ENCODE measurements at places on chromosomes 2 and 18. TPM values are rescaled to one million over a fixed set of nuclear protein-coding genes. Genes with fewer than 3 reads are reported as not detected.
A peak's percentile ranks its signal among the peaks of the same experiment; 100 is the strongest.

The SLC5A7 gene
- not detected for total RNA-seq

DNA sequence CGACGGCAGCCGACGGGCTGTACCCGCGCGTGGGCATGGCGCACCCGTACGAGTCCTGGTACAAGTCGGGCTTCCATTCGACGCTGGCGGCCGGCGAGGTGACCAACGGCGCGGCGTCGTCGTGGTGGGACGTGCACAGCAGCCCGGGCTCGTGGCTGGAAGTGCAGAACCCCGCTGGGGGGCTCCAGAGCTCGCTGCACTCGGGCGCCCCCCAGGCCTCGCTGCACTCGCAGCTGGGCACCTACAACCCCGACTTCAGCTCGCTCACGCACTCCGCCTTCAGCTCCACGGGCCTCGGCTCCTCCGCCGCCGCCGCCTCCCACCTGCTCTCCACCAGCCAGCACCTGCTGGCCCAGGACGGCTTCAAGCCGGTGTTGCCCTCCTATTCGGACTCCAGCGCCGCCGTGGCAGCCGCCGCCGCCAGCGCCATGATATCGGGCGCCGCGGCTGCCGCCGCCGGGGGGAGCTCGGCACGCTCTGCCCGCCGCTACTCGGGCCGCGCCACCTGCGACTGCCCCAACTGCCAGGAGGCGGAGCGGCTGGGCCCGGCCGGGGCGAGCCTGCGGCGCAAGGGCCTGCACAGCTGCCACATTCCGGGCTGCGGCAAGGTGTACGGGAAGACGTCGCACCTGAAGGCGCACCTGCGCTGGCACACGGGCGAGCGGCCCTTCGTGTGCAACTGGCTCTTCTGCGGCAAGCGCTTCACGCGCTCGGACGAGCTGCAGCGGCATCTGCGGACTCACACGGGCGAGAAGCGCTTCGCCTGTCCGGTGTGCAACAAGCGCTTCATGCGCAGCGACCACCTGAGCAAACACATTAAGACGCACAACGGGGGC lies 2.0 kb downstream of the SP9 start:
- H3K27ac ChIP-seq: no peak overlapping the region
- peaks cover 43% of the 10 kb centered on the region for H3K4me1 ChIP-seq
- no peaks in the 10 kb centered on the region for H3K36me3 ChIP-seq

DNA sequence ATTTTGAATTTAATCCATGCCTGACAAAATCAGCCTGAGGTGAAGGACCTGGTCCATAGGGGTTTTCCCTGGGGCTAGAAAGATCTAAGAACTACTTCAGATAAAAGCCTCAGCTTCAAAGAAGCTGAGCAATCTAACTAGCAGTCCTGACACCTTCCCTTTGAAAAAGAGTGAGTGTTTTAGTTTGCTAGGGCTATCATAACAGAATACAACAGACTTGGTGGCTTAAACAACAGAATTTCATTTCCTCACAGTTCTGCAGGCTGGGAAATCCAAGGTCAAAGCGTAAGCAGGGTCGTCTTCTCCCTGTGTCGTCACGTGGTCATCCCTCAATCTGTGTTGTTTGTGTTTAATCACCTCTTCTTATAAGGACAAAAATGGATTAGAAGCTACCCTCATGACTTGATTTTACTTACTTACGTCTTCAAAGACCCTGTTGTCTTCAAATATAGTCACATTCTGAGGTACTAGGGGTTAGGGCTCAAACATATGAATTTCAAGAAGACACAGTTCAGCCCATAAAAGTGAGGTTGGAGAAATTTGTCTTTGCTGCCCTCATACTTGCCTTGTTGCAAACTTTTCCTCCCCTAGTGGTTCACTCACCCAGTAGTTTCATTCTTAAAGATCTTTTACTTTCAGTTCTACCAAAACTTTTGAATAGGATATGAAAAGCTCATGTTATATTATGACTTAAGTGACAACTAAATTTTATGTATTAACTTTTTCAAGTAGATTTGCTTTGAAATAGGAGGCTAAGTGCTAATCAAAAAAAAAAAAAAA lies 673.8 kb downstream of the ARHGAP15 start:
- H3K36me3 ChIP-seq: no peaks in the 10 kb centered on the region
- DNase-seq: no peak
- H3K27ac ChIP-seq: peak overlapping the region; percentile 12
- H3K4me3 ChIP-seq: no peak overlapping the region
- no peaks in the 10 kb centered on the region for H3K27me3 ChIP-seq
- peaks cover 27% of the 10 kb centered on the region for H3K4me1 ChIP-seq

DNA sequence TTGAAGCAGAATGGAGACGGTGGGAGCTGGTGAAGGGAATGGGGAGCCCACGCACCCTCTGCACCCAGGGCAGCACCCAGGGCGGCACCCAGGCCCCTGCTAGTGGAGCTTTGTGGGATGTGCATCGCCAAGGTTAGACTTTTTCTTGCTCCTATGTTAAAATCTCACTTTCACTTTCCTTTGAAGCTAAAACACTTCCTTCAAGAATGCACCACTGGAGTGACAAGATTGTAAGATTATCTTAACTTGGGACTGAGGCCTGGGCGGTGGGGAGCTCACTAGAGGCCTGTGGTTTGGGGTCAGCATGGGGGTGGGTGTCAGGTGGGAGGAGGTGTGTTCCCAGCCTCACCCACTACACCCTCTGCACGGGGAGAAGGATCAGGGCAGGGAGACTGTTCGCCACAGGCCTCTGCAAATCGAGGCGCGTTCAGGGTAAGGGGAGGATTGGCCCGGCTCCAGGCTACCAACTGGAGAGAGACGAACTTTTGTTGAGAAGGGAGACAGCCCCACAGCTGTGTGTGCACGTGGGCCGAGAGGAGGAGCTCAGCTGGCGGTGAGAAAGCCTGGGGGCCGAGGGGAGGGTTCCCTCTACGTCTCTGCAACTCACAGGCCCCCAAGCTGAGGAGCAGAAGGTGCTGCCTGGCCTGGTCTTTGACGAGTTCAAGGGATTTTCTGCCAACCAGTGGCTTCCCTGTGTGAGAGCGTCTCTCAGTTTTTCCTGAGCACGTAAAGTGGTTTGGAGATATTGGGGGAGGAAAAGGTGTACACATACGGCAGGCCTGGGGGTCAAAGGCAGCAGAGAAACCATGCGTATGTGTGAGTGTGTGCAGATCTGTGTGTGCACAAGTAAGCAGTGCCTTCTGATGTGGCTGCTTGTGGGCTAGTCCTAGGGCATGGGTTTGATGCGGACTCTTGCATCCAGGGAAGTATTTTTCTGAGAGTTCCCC lies 147.7 kb downstream of the KLHL29 start:
- peak overlapping the region; percentile 94 for H3K27ac ChIP-seq
- H3K27me3 ChIP-seq: no peaks in the 10 kb centered on the region
- peaks cover 34% of the 10 kb centered on the region for H3K4me1 ChIP-seq
- no peak for DNase-seq
- no peaks in the 10 kb centered on the region for H3K36me3 ChIP-seq

- no peak for DNase-seq
- peaks cover 9% of the 10 kb centered on the region for H3K4me1 ChIP-seq
- peak overlapping the region; percentile 86 for H3K27ac ChIP-seq
- H3K27me3 ChIP-seq: peaks cover 20% of the 10 kb centered on the region
- H3K36me3 ChIP-seq: no peaks in the 10 kb centered on the region
Measured at GRCh38 chr2:239814116-239814860, 210.9 kb downstream of the NDUFA10 start.

GRCh38 chr2:2638547-2639220 lies 307.6 kb upstream of the MYT1L start:
- peaks cover 26% of the 10 kb centered on the region for H3K27me3 ChIP-seq
- no peaks in the 10 kb centered on the region for H3K36me3 ChIP-seq
- H3K27ac ChIP-seq: no peak overlapping the region
- H3K4me3 ChIP-seq: no peak overlapping the region
- no peak for DNase-seq
